ENCODE measurements at places on chromosomes 2 and 18. TPM values are rescaled to one million over a fixed set of nuclear protein-coding genes. Genes with fewer than 3 reads are reported as not detected.

GRCh38 chr2:38572167-38572566, 30.6 kb downstream of the HNRNPLL start:
- no peak overlapping the region for H3K4me3 ChIP-seq
- H3K36me3 ChIP-seq = no peaks in the 10 kb centered on the region
- H3K27ac ChIP-seq = no peak overlapping the region
- no peak for DNase-seq
- H3K4me1 ChIP-seq = peaks cover 13% of the 10 kb centered on the region

- H3K4me3 ChIP-seq = no peak overlapping the region
- H3K27me3 ChIP-seq = no peaks in the 10 kb centered on the region
- no peak overlapping the region for H3K27ac ChIP-seq
- no peaks in the 10 kb centered on the region for H3K36me3 ChIP-seq
- DNase-seq = no peak
- H3K4me1 ChIP-seq = no peaks in the 10 kb centered on the region
These were observed 120.1 kb downstream of the CYP26B1 start for GRCh38 chr2:72027426-72028161.

- no peak overlapping the region for H3K27ac ChIP-seq
- no peak for DNase-seq
- no peaks in the 10 kb centered on the region for H3K27me3 ChIP-seq
These were observed 18.9 kb upstream of the CCDC88A start for GRCh38 chr2:55438391-55439100.

GRCh38 chr18:57437402-57437765, 2.2 kb downstream of the ONECUT2 start:
- DNase-seq = no peak
- H3K4me3 ChIP-seq = peak overlapping the region; percentile 56
- no peak overlapping the region for H3K27ac ChIP-seq
- no peaks in the 10 kb centered on the region for H3K36me3 ChIP-seq

DNA sequence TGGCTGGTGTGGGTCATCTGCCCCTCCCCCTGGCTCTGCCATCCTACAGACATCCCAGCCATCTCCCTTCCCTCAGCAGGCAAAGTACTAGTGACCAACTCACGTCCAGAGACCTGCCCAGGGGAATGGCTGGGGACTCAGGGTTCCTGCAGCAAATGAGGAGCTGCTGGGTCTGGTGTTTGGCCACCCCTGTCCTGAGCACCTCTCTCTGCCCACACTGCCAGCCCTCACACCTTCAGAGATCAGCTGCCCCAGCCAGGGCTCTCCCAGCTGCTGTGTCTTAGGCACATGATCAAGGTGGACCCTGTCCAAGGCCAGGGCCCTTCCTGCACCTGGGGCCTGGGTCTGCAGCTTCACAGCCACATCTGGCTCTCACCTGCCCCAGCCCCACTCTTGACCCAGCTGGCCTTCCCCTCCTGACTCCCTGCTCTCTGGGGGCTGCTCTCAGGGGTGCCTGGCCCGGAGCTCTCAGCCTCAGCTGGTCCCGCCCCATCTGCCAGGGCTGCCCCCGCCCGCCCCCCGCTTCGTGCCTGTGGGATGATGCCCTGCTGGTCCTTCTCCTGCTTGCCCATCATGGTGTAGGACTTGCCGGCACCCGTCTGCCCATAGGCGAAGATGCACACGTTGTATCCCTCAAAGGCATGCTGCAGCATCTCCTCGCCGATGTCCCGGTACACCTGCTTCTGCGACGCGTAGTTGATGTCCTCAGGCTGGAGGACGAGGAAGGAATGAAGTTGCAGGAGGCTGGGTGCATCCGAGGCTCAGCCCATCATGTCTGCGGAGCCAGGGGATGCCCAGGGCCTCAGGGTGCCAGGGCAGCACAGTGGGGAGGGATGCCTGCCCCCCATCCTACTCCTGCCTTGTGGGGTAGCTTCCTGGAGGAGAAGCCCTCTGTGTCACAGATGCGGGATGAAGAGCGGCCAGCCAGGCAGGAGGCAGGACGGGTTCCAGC, 32.2 kb downstream of the KIF1A start:
- DNase-seq = no peak
- H3K27me3 ChIP-seq = no peaks in the 10 kb centered on the region
- no peak overlapping the region for H3K27ac ChIP-seq
- no peaks in the 10 kb centered on the region for H3K36me3 ChIP-seq
- H3K4me1 ChIP-seq = no peaks in the 10 kb centered on the region
- no peak overlapping the region for H3K4me3 ChIP-seq

GRCh38 chr2:28364610-28365009, 28.0 kb upstream of the FOSL2 start:
- no peaks in the 10 kb centered on the region for H3K4me1 ChIP-seq
- no peaks in the 10 kb centered on the region for H3K27me3 ChIP-seq
- no peak for DNase-seq
- no peaks in the 10 kb centered on the region for H3K36me3 ChIP-seq

GRCh38 chr2:148519013-148519412, 125.5 kb upstream of the EPC2 start:
- no peaks in the 10 kb centered on the region for H3K4me1 ChIP-seq
- H3K36me3 ChIP-seq = no peaks in the 10 kb centered on the region
- no peak overlapping the region for H3K27ac ChIP-seq
- H3K27me3 ChIP-seq = no peaks in the 10 kb centered on the region
- no peak for DNase-seq

GRCh38 chr2:44166096-44166495, 2.6 kb upstream of the PPM1B start:
- no peaks in the 10 kb centered on the region for H3K27me3 ChIP-seq
- H3K36me3 ChIP-seq = no peaks in the 10 kb centered on the region
- no peaks in the 10 kb centered on the region for H3K4me1 ChIP-seq

DNA sequence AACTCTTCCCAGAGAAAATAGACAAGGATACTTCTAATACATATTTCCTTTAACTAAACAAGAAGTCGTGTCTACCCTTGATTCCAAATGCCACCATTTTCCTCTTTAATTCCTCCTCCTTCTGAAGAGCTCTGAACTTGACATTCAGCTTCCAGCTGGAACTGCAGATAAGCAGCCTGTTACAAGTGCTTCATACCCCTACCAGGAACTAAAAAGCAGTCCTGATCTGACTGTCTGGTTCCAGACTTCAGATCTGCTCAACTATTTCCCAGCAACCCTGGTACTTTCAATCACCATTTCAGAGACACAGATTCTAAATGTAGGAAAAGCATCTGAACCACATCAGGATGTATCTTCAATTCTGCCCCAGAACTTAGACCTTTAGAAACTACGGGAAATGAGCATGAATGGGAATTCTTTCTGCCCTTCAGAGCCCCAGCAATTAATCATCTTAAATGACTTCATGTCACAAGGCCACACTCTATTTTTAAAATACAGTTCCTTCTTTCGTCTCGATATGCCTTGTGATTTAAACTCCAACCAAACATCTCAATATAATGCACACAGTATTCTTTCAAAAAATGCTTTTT, 159.5 kb downstream of the L3MBTL4 start:
- peaks cover 19% of the 10 kb centered on the region for H3K4me1 ChIP-seq
- peak overlapping the region; percentile 13 for H3K27ac ChIP-seq
- H3K36me3 ChIP-seq = no peaks in the 10 kb centered on the region
- H3K27me3 ChIP-seq = no peaks in the 10 kb centered on the region
- no peak for DNase-seq

- H3K4me3 ChIP-seq = no peak overlapping the region
- H3K27ac ChIP-seq = peak overlapping the region; percentile 48
- peaks cover 51% of the 10 kb centered on the region for H3K4me1 ChIP-seq
- no peaks in the 10 kb centered on the region for H3K36me3 ChIP-seq
- H3K27me3 ChIP-seq = no peaks in the 10 kb centered on the region
These were observed 29.0 kb downstream of the PHLPP1 start for GRCh38 chr18:62744076-62744968.

GRCh38 chr2:203330434-203330833, 2.2 kb downstream of the ABI2 start:
- H3K36me3 ChIP-seq = no peaks in the 10 kb centered on the region
- DNase-seq = no peak
- H3K4me1 ChIP-seq = peaks cover 3% of the 10 kb centered on the region
- no peak overlapping the region for H3K27ac ChIP-seq
- no peak overlapping the region for H3K4me3 ChIP-seq

- no peaks in the 10 kb centered on the region for H3K36me3 ChIP-seq
- no peak for DNase-seq
- H3K4me3 ChIP-seq = no peak overlapping the region
- H3K27me3 ChIP-seq = no peaks in the 10 kb centered on the region
- H3K4me1 ChIP-seq = no peaks in the 10 kb centered on the region
These were observed 219.9 kb downstream of the EXOC6B start for GRCh38 chr2:72605836-72606442.

DNA sequence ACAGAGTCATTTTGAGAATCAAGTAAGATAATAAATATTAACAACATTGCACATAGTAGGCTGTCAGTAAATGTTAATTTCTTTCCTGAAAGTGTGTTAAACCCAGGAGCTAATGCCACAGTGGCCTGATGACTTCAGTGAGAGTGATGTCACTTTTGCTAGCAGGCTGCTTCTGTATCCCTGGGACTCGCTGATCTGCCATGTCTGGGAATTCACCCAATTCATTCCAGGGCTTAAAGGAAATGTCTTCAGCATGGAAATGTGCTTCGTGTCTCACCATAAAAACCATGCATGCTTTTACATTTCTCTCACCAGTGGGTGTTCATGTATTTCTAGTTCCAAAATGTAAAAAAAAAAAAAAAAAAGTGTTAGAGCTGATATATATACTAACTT, 56.8 kb upstream of the MAPRE3 start:
- H3K36me3 ChIP-seq = no peaks in the 10 kb centered on the region
- no peak overlapping the region for H3K4me3 ChIP-seq
- H3K4me1 ChIP-seq = no peaks in the 10 kb centered on the region
- DNase-seq = no peak
- H3K27me3 ChIP-seq = peaks cover 15% of the 10 kb centered on the region

DNA sequence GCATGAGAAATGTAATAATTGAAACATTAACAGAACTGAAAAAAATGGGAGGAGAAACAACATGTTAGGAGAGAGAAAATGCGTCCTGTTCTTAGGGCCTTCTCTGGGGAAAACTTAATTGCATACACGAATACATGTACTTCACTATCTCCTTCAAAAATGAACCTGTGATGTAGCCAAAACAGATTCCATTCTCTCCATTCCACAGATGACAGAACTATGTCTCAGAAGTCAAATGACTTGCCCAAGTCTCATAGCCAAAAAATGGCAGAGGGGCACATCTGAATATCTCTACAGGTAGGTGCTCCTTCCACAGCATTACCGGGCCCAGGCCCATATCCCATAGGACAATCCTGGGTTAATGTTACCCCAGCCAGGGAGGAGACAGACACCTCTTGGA, 3.9 kb upstream of the DCTN1 start:
- H3K27me3 ChIP-seq = no peaks in the 10 kb centered on the region
- H3K36me3 ChIP-seq = no peaks in the 10 kb centered on the region
- DNase-seq = no peak
- H3K4me1 ChIP-seq = peaks cover 23% of the 10 kb centered on the region
- H3K27ac ChIP-seq = peak overlapping the region; percentile 39

DNA sequence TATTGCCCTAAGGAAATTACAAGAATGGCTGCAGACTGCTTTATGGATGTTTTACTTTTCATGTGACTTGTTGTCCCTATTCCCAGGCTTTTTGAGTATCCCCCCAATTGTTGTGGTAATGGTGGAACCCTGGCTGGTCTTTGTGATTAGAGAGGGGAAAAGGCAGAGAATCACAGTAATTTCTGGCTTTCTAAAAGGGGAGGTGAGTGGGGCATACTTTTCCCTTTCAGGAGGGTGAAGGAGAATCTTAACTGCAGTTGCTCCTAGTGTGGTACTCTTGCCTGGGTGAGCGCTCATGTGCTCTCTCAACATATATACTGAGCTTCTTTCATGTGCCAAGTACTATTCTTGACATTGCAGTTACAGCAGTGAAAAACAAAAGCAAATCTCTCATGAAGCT, 69.3 kb downstream of the ASXL3 start:
- no peaks in the 10 kb centered on the region for H3K4me1 ChIP-seq
- no peak overlapping the region for H3K4me3 ChIP-seq
- no peak overlapping the region for H3K27ac ChIP-seq
- no peak for DNase-seq

DNA sequence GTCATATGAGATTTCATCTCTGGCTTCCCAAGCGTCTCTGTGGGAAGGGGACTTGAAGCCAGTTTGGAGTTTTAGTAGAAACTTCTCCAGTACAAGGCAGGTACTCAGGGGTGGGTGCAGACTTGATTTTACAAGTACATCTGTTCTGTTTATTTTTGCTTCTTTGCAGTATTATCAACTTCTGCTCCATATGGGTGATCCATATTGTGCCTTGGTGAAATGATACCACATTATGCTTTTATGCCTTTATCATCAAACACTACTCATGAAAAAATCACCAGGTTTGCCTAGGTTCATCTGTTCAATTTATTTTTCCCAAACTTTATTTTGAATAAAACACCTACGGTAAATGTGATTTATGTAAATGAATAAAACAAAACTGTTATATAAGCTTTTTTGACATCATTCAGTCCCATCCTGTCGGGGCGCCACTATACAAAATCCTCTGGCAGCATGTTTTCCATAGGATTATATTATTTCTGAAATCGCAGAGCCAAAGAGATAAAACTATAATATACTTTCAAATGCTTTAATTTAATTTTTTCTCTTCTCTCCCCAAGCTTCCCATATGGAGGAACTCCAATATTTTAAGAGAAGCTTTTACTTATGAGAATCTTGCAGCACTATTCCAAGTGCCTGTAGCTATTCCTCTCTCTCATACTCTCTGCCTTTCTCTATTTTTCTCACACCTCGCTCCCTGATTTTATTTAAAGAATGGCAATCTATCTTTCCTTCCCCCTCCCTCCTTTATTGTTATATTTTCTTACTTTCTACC, 490.9 kb downstream of the RNF144A start:
- no peak overlapping the region for H3K4me3 ChIP-seq
- H3K36me3 ChIP-seq = no peaks in the 10 kb centered on the region
- H3K4me1 ChIP-seq = no peaks in the 10 kb centered on the region
- no peak overlapping the region for H3K27ac ChIP-seq
- H3K27me3 ChIP-seq = no peaks in the 10 kb centered on the region
- no peak for DNase-seq

GRCh38 chr18:22228976-22229375, 59.6 kb downstream of the GATA6 start:
- H3K27ac ChIP-seq = no peak overlapping the region
- H3K27me3 ChIP-seq = no peaks in the 10 kb centered on the region
- H3K4me1 ChIP-seq = no peaks in the 10 kb centered on the region
- no peaks in the 10 kb centered on the region for H3K36me3 ChIP-seq
- no peak overlapping the region for H3K4me3 ChIP-seq
- no peak for DNase-seq

GRCh38 chr2:627340-627709, 49.9 kb downstream of the TMEM18 start:
- H3K27ac ChIP-seq = no peak overlapping the region
- no peak overlapping the region for H3K4me3 ChIP-seq
- H3K27me3 ChIP-seq = no peaks in the 10 kb centered on the region
- DNase-seq = no peak

Gene LRATD1
- 3.1 TPM for total RNA-seq

Gene NFATC1
- total RNA-seq = 3.6 TPM

Gene PSMA8
- total RNA-seq = not detected

Gene KCNIP3
- total RNA-seq = 3.6 TPM

Gene ATP6V1B1
- 2.6 TPM for total RNA-seq

Gene TRIM43
- not detected for total RNA-seq

Gene MLPH
- total RNA-seq = 6.2 TPM

Gene SKA1
- total RNA-seq = 0.28 TPM
